ENCODE measurements at places on chromosomes 4 and X. TPM values are rescaled to one million over a fixed set of nuclear protein-coding genes. Genes with fewer than 3 reads are reported as not detected.
A peak's percentile ranks its signal among the peaks of the same experiment; 100 is the strongest.

- DNase-seq, result no peak
Measured at GRCh38 chr4:168549143-168549542, 52.3 kb downstream of the PALLD start.

DNA sequence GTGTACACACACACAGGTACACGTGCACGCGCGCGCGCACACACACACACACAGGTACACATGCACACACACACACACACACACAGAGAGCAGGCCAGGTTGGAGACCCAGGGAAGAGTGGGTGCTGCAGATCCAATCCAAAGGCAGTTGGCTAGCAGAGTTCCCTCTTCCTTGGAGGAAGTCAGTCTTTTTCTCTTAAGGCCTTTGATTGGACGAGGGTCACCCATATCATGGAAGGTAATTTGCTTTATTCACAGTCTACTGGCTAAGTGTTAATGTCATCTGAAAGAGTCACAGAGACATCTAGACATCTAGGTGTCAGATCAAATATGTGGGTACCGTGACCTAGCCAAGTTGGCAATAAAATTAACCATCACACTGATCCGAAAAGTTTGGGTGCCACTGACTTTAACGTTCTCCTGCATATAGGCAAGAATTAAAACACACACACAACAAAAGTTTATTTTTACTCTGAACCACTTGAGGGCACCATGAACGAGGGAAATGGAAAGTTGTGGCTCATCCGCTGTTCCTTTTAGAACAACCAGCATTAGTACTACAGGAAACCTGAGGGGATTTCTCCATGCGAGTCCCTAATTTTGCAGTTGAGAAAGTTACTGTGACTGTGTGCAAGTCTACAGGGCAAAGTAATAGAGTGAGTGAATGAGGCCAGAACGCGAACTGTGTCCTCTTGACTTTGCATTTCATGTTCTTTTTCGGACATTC lies 66.0 kb upstream of the STOX2 start:
- DNase-seq, result peak; percentile 20

SLC34A2 gene
- not detected for total RNA-seq

DNA sequence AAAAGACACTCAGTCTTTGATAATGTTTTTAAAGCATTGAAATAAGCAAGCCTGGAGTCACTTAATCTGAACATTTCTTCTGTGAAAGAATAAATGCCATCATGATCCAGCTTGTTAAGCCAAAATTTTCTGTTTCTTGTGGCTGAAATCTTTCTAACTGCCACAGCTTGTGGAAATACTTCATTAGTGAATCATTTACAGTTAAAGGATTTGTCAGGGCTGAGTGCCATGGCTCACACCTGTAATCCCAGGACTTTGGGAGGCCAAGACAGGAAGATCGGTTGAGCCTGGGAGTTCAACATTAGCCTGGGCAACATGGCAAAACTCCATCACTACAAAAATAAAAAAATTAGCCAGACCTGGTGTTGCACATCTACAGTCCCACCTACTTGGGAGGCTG lies 93.3 kb upstream of the PDE5A start:
- no peak for DNase-seq

CENPVL2 gene
- total RNA-seq, result not detected

KIAA1210 gene
- total RNA-seq, result not detected

- DNase-seq, result no peak
Measured at GRCh38 chr4:147287588-147287890, 193.4 kb upstream of the EDNRA start.

DGAT2L6 gene
- total RNA-seq, result not detected

SPIN4 gene
- total RNA-seq, result 9.8 TPM

ASB5 gene
- not detected for total RNA-seq

DNA sequence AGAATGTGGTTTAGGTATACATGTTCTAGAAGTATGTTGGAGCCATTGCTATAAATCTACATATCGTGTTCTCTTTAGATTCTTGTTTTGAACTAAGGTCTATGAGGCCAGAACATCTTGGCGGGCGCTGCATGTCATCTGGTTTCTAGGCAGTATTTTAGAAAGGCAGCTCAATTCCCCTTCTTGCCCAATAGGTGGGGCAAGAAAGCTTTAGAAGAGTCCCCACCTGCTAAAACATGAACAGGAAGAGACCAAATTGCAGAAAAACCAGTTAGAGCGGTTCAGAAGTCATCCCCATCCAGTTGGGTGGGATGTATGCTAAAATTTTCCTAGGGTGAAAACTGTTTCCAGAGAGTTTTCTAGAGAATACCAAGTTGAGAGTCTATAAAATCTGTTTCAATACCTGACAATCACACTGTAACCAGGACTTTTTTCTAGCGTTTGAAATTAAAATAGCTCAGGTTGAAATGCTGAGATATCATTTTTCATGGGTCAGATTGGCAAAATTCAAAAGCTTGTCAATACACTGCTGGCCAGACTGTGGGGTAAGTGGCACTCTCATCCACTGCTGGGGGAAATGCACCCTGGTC lies 17.5 kb upstream of the SH3KBP1 start:
- peak; percentile 35 for DNase-seq

DNA sequence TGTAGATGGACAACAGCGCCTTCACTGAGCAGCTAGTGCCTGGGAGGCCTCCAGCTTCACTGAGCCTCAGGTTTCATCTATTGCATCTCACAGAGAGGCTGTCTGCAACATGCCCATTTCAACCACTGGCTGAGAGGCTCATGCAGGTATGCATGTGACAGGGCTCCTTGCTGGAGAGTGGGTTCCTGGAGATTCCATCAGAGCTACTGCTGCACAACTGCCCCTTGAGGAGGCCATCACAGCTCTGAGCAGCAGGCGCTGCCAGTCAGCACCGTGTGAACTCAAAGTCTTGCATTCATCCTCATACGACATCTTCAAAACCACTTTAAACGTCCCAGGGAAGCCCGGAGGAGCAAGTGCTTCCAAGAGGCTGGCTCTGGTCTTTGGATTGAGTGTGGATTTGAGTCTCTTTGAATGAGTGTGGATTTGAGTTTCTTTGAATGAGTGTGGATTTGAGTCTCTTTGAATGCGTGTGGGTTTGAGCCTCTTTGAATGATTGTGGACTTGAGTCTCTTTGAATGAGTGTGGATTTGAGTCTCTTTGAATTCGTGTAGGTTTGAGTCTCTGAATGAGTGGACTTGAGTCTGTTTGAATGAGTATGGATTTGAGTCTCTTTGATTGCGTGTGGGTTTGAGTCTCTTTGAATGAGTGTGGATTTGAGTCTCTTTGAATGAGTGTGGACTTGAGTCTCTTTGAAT lies 8.7 kb downstream of the P2RY8 start:
- DNase-seq, result no peak

DNA sequence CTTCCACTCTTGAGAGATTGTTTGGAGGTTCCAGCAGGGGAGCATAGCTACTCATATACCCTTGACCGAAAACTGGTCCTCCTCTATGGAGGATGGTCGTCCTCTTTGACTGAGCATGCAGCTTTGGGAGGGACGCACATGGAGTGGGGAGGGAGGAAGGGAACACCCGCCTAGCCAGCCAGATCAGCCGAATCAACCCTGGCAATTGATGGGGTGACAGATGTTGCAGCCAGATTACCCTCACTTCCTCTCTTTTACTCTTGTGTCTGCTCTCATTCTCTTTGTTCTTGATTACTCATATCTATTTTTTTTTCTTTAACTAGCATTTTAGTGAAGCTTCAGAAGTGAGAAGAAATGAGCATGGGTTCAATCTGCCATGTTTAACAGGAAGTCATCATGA lies 19.6 kb downstream of the MGST2 start:
- DNase-seq, result no peak

- DNase-seq, result peak; percentile 13
Measured at GRCh38 chrX:103878466-103879122, 46.5 kb upstream of the RAB9B start.

MCF2 gene
- total RNA-seq, result 0.05 TPM

FAM236B gene
- not detected for total RNA-seq

HERC3 gene
- total RNA-seq, result 1.5 TPM

DNA sequence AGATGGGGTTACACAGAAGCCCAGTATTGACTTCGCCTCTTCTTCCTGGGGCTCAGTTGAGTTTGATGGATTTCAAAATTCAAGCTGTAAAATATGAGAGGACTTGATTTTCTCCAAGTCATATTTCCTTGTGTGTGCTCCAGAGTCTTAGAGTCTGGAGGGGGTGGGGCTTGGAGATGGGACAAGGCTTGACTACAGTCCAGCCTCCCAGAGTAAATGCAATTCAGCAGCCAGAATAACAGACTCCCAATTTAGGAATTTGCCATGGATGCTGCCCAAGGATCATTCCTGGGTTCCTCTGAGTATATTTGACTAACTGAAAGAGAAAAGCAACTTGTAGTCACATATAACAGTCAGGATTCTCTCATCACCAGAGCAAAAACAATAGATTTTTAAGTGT lies 53.7 kb upstream of the RBPJ start:
- DNase-seq, result no peak

GRCh38 chrX:50483283-50483682 lies 12.7 kb upstream of the DGKK start:
- no peak for DNase-seq

DNA sequence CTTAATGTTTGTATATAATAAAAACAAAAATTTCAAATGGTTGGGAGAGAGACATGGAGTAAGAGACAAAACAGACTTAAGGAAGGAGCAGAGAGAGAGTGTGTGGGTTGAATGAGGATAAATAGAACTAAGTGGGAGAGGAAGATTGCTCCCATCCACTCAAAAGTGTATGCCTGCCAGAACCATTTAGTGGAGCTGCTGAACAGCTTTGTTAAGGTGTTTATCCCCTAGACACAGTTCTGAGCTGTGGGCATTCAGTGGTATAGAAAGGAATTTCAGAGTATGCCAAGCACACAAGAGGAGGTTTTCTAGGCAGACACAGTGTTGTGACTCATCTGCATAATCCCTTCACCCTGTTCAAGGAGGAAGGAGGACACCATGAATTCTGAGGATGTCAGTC lies 508.6 kb upstream of the EPHA5 start:
- DNase-seq, result no peak

DNA sequence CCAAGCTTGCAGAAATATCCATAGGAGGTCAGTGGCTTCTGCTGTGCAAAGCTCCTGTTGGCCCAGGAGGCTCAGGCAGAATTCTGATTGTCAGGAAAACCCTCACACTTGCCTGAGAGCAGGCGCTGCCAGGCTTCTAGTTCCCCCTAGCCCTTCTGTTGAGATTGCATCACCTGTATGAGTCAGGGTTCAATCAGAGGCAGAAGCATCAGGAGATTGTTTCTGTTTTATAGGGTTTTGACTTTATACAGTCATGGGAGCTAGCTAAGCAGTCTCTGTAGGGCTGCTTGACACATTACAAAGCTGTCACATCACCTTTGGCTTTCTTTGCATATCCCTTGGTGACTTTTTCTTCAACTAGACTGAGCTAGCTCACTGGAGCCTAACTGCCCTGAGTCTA lies 27.8 kb downstream of the DIPK2B start:
- DNase-seq, result peak; percentile 7

Measured in NCI-H460 (cell line).